Daoy (cell line): ENCODE measurements at places on chromosomes 6 and 20. TPM values are rescaled to one million over a fixed set of nuclear protein-coding genes. Genes with fewer than 3 reads are reported as not detected.

GRCh38 chr6:161417717-161418462 lies 144.0 kb upstream of the AGPAT4 start:
- DNase-seq = peak; percentile 99

GRCh38 chr6:106181664-106182418 lies 95.7 kb downstream of the PRDM1 start:
- DNase-seq = peak; percentile 23

DNA sequence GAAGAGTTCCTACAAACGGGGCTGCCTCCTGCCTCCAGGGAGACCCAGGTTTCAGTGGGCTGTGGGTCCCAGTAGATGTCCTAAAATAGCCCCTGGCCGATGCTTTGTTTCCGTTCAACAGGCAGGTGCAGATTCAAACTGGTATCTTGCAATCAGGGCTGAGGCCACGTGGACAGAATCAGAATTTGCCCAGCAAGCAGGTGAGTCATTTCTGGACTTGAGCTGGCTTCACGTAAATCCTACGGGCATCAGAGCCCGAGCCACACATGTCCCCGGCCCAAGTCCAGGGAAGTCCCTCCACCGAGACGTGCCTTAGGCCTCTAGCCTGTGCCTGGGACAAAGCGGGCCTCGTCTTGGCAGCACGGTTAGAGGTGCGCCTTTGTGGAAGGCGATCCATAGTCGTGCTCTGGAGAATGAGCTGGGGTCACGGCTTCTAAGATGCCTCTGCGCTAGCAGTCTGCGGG lies 101.6 kb upstream of the FRMD1 start:
- no peak for DNase-seq

DNA sequence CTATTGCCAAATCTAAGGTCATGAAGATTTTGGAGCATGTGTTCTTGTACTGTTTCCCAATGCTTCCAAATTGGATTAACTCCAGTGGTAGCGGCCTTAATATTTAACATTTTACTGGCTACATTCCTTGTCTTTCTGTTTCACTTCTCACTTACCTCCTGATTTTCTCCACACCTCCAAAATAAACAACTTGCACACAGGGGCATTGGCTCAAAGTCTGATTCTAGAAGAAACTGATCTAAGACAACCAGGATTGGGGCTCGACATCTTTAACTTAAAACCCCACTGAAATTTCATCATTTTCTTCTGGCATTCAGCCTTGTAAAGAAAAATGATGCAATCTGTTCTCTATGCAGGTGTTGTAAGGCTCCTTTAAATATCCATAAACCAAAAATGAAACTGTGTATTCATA lies 557.9 kb upstream of the ID4 start:
- DNase-seq = no peak

- DNase-seq = peak; percentile 60
Measured at GRCh38 chr6:34145161-34146020, 496 bp downstream of the GRM4 start.

- DNase-seq = no peak
Measured at GRCh38 chr6:137019476-137020272, 25.1 kb downstream of the IL20RA start.

- DNase-seq = no peak
Measured at GRCh38 chr6:74755778-74756177, 450.1 kb downstream of the COL12A1 start.

GRCh38 chr20:61700595-61701140 lies 365.0 kb downstream of the TAF4 start:
- DNase-seq = no peak

Gene ADNP
- 14.7 and 15.1 TPM in 2 replicates for total RNA-seq

Gene CLIC5
- 0.11 TPM in 1 of 2 replicates, not detected in the other for total RNA-seq
